ENCODE measurements at places on chromosomes 1 and 21.

DNA sequence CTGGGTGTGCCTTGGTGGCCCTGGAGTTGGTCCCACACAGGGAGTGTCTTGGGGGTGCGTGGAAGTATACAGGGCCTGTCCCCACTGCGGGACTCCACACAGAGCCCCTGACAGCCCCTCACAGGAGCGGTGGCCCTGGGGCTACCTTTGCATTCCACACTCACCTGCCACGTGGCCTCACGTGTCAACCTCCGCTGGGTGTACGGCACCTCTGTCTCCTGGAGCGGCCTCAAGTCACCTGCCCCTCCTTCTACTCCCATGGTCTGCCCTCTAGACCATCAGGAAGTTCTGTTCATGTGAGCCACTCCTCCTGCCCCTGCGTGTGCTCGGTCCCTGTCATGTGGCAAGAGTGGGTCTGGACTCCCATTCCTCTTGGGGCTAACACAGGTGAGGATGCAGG is 58.6 kb downstream of the FAAP20 start:
- no peak for DNase-seq

GRCh38 chr21:15604413-15604812 is 125.4 kb upstream of the USP25 start:
- DNase-seq: no peak

DNA sequence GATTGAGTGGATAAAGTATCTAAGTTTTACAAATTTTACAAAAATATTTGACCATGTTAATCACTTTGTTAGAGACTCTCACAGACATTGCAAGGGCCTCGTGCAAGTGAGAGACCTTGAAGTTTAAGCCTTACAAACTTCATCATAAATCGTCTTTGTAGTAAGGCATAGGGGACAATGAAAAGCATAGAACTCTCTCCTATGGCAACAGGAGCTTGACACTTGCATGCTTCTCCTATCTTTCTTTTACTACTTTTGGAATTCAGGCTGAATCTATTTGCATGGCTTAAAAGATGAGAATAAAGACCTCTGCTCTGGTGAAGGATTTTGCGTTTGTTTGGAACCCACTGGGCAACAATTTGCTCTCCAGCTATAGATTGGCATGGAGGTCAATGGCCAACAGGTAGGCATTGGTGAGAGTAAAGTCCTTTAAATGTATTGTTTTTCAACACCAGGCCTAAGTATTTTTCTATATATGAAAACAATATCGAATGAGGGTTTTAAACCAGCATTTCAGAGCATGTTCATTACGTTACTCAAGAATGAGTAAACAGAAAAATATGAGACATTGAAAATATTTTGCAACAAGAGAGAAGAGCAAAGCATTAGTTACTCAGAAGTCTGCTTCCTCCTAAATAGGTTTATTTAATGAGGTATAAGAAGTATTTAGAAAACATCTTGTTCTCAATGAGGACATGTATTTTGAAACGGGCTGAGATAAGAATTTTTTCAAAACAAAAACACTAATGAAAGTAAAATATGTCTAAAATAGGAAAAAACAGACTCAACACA is 192.2 kb downstream of the TGFB2 start:
- DNase-seq: no peak

DNA sequence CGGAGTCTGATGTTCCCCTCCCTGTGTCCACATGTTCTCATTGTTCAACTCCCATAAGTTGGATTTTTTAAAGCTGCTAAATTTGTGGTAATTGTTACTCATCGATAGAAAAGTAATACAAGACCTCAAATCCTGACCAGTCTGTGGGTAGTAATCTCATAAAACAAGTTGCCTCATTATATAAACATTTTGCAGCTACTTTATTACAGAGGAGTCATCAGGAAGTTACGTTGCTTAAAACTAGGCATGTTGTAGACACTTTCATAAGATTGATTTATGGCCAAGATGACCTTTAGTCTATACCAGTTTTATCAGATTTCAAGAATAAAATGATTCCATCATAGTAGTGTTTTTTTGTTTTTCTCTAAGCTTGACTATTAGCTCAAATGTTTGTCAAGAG is 208.8 kb downstream of the GIPC2 start:
- DNase-seq: no peak

DNA sequence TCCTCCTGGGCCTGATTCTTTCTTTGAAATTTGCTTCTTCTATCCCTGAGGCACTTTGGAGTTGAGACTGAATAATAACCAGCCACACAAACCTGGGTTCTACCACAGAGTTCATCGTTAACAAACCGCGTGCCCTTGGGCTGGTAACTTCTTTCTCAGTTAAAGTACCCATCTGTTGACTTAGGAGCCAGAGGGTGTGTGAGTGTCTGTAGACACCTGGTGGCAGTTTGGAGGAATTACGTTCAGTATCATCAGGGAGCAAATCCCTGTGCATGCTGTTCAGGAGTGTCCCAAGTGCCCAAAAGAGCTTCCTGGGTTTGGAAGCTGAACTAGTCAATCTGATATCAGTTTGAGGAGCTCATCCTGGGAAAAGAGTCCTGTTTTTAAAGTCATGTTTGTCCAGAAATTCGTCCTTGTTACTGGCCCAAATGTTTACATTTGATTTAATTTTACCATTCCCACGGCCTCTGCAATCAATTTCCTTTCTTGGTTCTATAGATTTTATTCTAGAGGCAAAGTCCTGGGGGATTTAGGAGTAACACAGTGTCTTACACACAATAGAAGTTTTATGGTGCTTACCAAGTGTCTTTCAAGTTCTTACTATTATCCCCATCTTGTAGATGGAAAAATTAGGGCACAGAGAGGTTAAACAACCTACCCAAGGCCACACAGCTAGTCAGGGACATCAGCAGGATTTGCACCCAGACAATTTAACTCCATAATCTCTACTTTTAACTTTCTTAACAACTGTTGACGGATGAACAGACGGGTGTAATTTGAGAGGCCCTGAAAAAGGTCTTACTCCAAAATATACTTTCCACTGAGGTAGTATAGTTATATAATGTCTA is 26.7 kb upstream of the RPTN start:
- DNase-seq: no peak

- DNase-seq: no peak
These were observed 53.6 kb downstream of the FGGY start for GRCh38 chr1:59350521-59350920.

DNA sequence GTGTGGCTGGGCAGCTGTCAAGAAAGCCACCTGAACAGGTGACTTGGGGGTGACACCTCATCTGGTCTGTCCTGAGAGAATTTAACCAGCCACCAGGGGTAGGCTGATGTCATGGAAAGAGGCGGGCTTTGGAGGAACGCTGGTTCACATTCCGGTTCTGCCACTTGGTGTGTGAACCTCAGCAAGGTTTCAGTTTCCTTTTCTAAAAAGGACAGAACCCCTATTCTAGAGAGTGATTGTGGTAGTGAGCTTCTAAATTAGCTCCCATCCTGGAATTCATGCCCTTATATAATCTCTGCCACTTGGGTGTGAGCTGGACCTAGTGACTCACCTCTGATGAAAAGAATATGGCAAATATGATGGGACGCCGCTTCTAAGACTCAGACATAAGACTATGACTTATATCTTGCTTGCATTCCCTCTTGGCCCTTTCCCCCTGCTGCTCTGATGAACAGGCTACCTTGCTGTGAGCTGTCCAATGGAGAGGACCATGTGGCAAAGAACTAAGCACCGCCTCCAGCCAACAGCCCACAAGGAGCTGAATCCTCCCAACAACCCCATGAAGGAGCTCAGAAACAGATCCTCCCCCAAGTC is 332.1 kb downstream of the RRAGC start:
- DNase-seq: no peak

GRCh38 chr1:82398357-82398756 is 597.6 kb downstream of the ADGRL2 start:
- DNase-seq: no peak

DNA sequence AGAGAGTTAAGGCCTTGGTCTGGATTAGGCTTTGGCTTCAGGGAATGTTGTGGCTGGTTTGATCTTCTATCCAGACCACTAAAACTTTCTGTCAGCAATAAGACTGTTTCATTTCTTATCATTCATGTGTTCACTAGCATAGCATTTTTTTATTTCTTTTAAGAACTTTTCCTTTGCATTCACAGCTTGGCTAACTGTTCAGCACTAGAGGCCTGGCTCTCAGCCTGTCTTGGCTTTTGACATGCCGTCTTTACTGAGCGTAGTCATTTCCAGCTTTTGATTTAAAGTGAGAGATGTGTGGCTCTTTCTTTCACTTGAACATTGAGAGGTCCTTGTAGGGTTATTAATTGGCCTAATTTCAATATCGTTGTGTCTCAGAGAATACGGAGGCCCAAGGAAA is 62.5 kb downstream of the RNF220 start:
- no peak for DNase-seq

- DNase-seq: peak; percentile 66
These were observed 113.0 kb upstream of the SLC25A33 start for GRCh38 chr1:9426291-9426711.

- DNase-seq: no peak
These were observed 28.0 kb upstream of the SFPQ start for GRCh38 chr1:35220976-35221375.
